H1 (cell line): ENCODE measurements at places on chromosomes 5 and 9. TPM values are rescaled to one million over a fixed set of nuclear protein-coding genes. Genes with fewer than 3 reads are reported as not detected.

The CDX1 gene
- not detected in 2 replicates for total RNA-seq

The RELL2 gene
- 18.6 and 19.2 TPM in 2 replicates for total RNA-seq

The DCAF12 gene
- 27.5 and 29.2 TPM in 2 replicates for total RNA-seq

The SPINK14 gene
- not detected in 2 replicates for total RNA-seq

The MTMR12 gene
- total RNA-seq, result 49.3 and 59.3 TPM in 2 replicates

The SPATA31A1 gene
- total RNA-seq, result 0.07 and 0.11 TPM in 2 replicates

The RGMB gene
- 27.0 and 27.9 TPM in 2 replicates for total RNA-seq

The RC3H2 gene
- total RNA-seq, result 38.4 and 40.0 TPM in 2 replicates

The NRG2 gene
- total RNA-seq, result 0.21 and 0.54 TPM in 2 replicates

The CYLC2 gene
- not detected in 2 replicates for total RNA-seq

DNA sequence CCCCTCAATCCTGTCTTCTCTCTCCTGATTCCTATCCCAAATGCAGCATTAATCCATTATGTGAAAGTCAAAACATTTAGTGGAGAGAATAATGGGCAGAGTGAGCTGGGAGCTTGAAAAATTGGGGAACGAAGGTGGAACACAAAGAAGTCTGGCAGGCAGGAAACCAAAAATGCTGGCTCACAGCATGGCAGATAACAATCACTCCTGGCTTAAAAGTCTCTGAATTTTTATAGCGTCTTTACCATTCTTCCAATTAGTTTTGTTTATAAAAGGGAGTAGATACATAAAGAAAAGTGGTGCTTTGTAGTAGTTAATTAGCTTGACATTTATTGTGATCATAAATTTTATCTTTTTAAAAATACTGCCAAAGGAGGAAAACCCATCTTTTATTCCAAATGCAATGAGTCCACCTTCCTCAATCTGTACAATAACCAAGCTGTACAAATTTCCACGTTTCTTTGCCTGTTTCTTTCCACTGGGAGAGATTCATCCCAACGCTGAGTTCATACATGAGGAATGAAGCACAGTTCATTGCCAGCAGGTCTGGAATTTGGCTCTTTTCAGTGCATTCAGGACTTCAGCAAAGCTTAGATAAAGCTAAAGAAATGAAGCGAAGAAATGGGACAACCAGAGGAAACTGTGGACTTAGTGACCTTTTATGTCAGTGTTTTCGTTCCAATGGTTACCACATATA lies 174.7 kb downstream of the HMHB1 start:
- no peak overlapping the region for H3K4me3 ChIP-seq
- no peaks in the 10 kb centered on the region for H3K4me1 ChIP-seq
- no peaks in the 10 kb centered on the region for H3K27me3 ChIP-seq
- H3K36me3 ChIP-seq, result no peaks in the 10 kb centered on the region
- H3K27ac ChIP-seq, result no peak overlapping the region

- H3K36me3 ChIP-seq, result no peaks in the 10 kb centered on the region; the same call in 1 of the 2 replicates
- no peak overlapping the region for H3K4me3 ChIP-seq
- H3K4me1 ChIP-seq, result peaks cover 5% of the 10 kb centered on the region
Measured at GRCh38 chr5:5481633-5482032, 59.2 kb downstream of the ICE1 start.

- no peak overlapping the region for H3K27ac ChIP-seq
- peaks cover 13% of the 10 kb centered on the region for H3K4me1 ChIP-seq
- peaks cover 5% of the 10 kb centered on the region for H3K36me3 ChIP-seq
- H3K27me3 ChIP-seq, result peaks cover 18% of the 10 kb centered on the region
- DNase-seq, result no peak
Measured at GRCh38 chr9:89606049-89606623, 1.3 kb downstream of the GADD45G start.

DNA sequence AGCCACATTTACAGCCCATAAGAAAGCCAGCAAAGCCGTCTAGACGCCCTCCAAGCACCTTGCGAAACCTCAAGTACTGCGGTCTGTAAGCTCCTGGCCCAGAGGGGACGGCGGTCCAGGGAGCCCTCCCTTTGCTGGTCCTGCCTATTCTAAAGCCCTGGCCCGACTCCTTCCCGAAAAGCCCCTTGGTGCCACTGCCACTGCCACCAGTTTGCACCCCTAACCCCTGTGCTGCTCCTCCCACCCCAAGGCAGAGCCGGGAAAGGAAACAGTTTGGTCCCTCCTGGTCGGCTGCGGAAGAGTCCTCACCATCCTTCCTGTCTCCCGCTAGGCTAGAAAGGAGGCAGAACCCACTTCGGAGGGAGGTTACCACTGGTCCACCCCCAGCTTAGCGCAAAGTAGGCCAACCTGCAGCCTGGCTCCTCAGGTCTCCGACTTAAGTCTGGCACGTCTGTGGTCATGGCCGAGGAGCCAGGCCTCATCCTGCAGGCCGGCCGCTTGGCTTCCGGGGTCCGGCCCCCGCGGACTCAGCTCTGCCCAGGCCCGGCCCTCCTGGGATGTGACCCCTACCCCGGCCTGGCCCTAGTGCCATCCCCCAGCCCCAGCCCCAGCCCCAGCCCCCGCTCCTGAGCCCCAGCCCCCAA lies 916 bp downstream of the TOR1A start:
- no peak for DNase-seq
- peaks cover 22% of the 10 kb centered on the region for H3K36me3 ChIP-seq
- H3K27me3 ChIP-seq, result no peaks in the 10 kb centered on the region
- peak overlapping the region; percentile 100 for H3K4me3 ChIP-seq
- H3K27ac ChIP-seq, result 0 out of 2 replicates have a peak overlapping the region, but pooled peaks have one; percentile 29
- peaks cover 5% of the 10 kb centered on the region for H3K4me1 ChIP-seq

- no peaks in the 10 kb centered on the region for H3K36me3 ChIP-seq
- no peak overlapping the region for H3K27ac ChIP-seq
- H3K27me3 ChIP-seq, result no peaks in the 10 kb centered on the region
Measured at GRCh38 chr5:75524071-75524470, 12.4 kb downstream of the POLK start.

DNA sequence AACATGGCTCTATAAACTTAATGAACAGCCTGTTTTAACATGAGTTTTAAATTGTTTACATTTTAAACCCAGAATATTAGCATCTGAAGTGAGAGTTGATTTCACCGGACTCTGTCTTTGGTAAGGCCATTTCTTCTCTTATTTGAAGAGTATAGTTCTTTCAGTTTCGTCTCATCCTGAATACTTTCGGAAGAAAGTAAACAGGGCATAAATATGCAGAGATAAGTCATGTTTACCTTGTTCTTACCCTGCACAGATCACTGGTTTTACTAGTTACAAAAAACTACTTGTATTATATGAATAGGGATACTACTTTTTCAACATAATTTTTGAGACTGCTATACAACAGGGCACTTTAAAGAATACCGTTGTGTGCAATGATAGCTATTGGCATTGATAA lies 656.3 kb upstream of the ZNF608 start:
- H3K27me3 ChIP-seq, result no peaks in the 10 kb centered on the region
- H3K4me1 ChIP-seq, result no peaks in the 10 kb centered on the region
- no peak overlapping the region for H3K4me3 ChIP-seq
- no peak for DNase-seq
- H3K36me3 ChIP-seq, result no peaks in the 10 kb centered on the region

DNA sequence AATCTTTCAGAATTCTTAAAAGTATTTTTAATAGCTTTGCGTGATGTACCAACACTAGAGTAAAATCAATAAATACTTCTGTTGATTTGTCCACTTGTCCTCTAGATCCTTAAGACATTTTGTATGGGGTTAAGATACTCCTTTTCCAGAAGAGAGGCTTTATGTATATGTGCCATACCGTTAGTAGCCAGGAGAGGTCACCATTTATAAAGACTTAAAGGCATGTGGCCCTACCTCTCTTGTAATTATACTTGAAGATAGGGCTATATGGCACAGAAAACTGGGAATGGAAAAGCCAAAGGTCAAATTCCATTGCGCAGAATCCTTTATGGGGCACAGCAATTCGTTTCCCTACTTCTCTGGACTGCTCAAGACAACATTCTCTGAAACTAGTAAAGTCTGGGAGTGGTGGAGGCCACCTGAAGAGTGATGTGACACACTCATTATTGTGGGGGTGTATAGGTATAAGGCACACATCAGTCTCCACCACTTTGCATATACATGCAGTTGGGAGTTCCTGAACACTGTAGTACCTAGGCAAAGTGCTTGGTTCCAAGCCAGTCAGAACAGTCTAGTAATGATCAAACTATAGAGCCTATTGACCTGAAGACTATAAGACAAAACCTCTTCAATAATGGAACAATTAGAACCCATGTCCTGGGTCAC lies 140.1 kb upstream of the FBXL17 start:
- no peaks in the 10 kb centered on the region for H3K27me3 ChIP-seq
- H3K27ac ChIP-seq, result no peak overlapping the region
- H3K36me3 ChIP-seq, result no peaks in the 10 kb centered on the region
- H3K4me1 ChIP-seq, result no peaks in the 10 kb centered on the region
- H3K4me3 ChIP-seq, result no peak overlapping the region

DNA sequence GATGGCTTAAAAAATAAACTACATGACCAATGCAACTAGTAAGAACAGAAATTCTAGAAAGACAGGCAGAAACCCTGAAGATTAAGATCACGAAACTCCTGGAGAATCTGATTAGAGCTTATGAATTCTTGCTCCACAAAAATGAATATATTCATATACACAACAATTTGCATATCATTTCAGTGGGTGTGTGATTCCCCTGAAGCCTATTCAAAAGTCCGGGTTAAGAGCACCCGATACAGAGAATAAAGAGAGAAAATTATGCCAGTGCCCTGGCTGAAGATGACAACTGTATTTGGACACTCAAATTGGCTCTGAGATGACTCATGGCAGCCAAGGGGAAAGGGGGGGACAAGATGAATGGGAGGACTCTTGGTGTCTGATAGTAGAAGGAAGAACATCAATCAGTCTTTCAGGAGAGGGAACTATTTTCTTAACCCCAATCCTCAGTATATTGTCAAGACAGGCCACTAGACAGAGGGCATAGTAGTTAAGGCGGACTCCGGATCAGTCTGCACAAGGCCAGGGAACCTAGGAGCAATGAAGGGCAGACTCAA lies 6.0 kb downstream of the TMOD1 start:
- H3K27me3 ChIP-seq, result peaks cover 23% of the 10 kb centered on the region
- no peaks in the 10 kb centered on the region for H3K36me3 ChIP-seq
- peaks cover 4% of the 10 kb centered on the region for H3K4me1 ChIP-seq
- DNase-seq, result no peak
- H3K27ac ChIP-seq, result no peak overlapping the region

GRCh38 chr5:124658867-124659557 lies 87.4 kb downstream of the ZNF608 start:
- H3K4me3 ChIP-seq, result no peak overlapping the region
- no peak for DNase-seq
- peaks cover 14% of the 10 kb centered on the region for H3K4me1 ChIP-seq
- H3K27ac ChIP-seq, result no peak overlapping the region
- no peaks in the 10 kb centered on the region for H3K36me3 ChIP-seq
- H3K27me3 ChIP-seq, result no peaks in the 10 kb centered on the region

- no peaks in the 10 kb centered on the region for H3K4me1 ChIP-seq
- H3K4me3 ChIP-seq, result no peak overlapping the region
- no peaks in the 10 kb centered on the region for H3K36me3 ChIP-seq
- no peak overlapping the region for H3K27ac ChIP-seq
- no peak for DNase-seq
Measured at GRCh38 chr9:76379494-76379893, 14.7 kb downstream of the RFK start.

DNA sequence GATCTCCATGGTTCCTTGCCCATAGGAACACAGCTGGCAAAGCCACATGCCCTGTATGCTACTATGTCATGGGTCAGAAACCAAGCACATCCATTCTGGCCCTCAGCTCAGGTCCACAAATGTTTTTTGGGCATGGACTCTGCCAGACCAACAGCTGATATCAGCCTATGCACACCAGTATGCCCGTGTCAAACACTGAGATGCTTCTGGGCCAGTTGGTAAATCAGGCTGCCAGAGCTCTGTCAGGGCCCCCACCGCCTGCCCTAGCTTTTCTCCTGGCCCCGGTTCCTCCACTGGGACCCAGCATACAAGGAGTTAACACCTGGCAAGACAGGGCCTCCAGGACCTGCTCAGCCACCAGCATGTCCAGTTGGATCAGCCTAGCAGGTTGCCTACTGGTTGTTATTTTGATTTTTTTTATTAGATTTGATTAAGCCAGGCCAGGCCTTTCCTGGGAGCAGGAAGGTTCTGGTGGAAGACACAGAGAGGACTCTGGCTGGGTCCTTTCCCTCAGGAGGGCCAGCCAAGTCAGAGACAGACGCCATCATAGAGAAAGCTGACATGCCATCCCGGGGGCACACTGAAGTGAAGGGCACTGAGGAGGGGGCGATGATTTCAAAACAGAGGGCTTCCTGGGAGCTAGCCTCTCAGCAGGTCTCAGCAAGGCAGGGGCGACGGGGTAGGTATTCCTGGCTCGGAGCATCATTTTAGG lies 65.8 kb downstream of the TSTD2 start:
- H3K4me1 ChIP-seq, result peaks cover 4% of the 10 kb centered on the region
- H3K36me3 ChIP-seq, result no peaks in the 10 kb centered on the region
- DNase-seq, result no peak
- H3K4me3 ChIP-seq, result no peak overlapping the region
- H3K27ac ChIP-seq, result no peak overlapping the region

GRCh38 chr9:134731497-134732391 lies 90.1 kb downstream of the COL5A1 start:
- no peak overlapping the region for H3K27ac ChIP-seq
- peaks cover 3% of the 10 kb centered on the region; the same call in 1 of the 2 replicates for H3K4me1 ChIP-seq
- H3K36me3 ChIP-seq, result no peaks in the 10 kb centered on the region
- H3K4me3 ChIP-seq, result no peak overlapping the region
- DNase-seq, result no peak
- H3K27me3 ChIP-seq, result no peaks in the 10 kb centered on the region

GRCh38 chr9:108134486-108135128 lies 645.0 kb upstream of the KLF4 start:
- no peaks in the 10 kb centered on the region for H3K27me3 ChIP-seq
- no peak for DNase-seq
- H3K36me3 ChIP-seq, result no peaks in the 10 kb centered on the region

DNA sequence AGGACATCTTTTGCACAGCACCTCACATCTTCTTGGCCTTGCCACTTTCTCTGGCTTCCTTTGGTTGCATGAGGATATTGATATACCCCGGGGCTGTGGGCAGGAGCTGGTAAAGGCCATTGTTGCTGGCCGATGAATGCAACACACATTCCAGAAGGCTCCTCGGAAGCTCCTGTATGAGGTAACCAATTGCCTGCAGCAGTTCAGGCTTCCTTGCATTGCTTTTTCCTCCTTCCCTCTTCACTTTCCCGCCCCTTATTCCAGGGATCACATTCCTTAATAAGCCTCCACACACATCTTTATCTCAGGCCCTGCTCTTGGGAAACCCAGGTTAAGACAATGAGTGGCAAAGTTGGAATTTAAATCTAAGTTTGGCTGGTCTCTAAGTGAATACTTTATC lies 505.4 kb upstream of the CLINT1 start:
- no peak for DNase-seq
- no peak overlapping the region for H3K27ac ChIP-seq
- H3K36me3 ChIP-seq, result no peaks in the 10 kb centered on the region
- H3K4me3 ChIP-seq, result no peak overlapping the region
- H3K27me3 ChIP-seq, result no peaks in the 10 kb centered on the region
- H3K4me1 ChIP-seq, result no peaks in the 10 kb centered on the region

- peaks cover 43% of the 10 kb centered on the region for H3K27me3 ChIP-seq
- H3K27ac ChIP-seq, result no peak overlapping the region
- DNase-seq, result peak; percentile 66
Measured at GRCh38 chr9:36136894-36137391, 410 bp downstream of the GLIPR2 start.
